ENCODE measurements at places on chromosomes 7 and 10. TPM values are rescaled to one million over a fixed set of nuclear protein-coding genes. Genes with fewer than 3 reads are reported as not detected.

NEUROD6 gene
- total RNA-seq, result not detected

EMX2 gene
- total RNA-seq, result not detected

ERVW-1 gene
- not detected for total RNA-seq

C1QL3 gene
- not detected for total RNA-seq

ZNF92 gene
- 61.0 TPM for total RNA-seq

OPALIN gene
- not detected for total RNA-seq

ELFN1 gene
- total RNA-seq, result 0.12 TPM

MAD1L1 gene
- 110 TPM for total RNA-seq

BAMBI gene
- total RNA-seq, result 0.22 TPM

MYO3A gene
- total RNA-seq, result 1.4 TPM

CACNB2 gene
- total RNA-seq, result not detected

TMEM196 gene
- total RNA-seq, result not detected

TMEM178B gene
- total RNA-seq, result 0.96 TPM

GNG11 gene
- 1.7 TPM for total RNA-seq

CREM gene
- total RNA-seq, result 94.6 TPM

NEUROG3 gene
- total RNA-seq, result not detected

DDC gene
- not detected for total RNA-seq

CHST12 gene
- total RNA-seq, result 25.4 TPM

FAM180A gene
- not detected for total RNA-seq

TMEM236 gene
- 0.27 TPM for total RNA-seq

ELOVL3 gene
- not detected for total RNA-seq

EFCAB10 gene
- not detected for total RNA-seq

COL26A1 gene
- total RNA-seq, result not detected

GPR26 gene
- total RNA-seq, result not detected

SLC26A5 gene
- not detected for total RNA-seq

AKR1C3 gene
- total RNA-seq, result not detected

MEOX2 gene
- not detected for total RNA-seq

FZD8 gene
- 1.7 TPM for total RNA-seq

EPHA1 gene
- 0.12 TPM for total RNA-seq

ACSM6 gene
- total RNA-seq, result not detected

NUDT13 gene
- total RNA-seq, result 4.5 TPM

TBXAS1 gene
- 8.1 TPM for total RNA-seq

CYP2C19 gene
- not detected for total RNA-seq

SVIL gene
- total RNA-seq, result 0.74 TPM

DPYSL4 gene
- 0.22 TPM for total RNA-seq

ZYX gene
- total RNA-seq, result 53.8 TPM

Measured in B cell (primary cell).